ENCODE measurements at places on chromosomes 4 and X.

DNA sequence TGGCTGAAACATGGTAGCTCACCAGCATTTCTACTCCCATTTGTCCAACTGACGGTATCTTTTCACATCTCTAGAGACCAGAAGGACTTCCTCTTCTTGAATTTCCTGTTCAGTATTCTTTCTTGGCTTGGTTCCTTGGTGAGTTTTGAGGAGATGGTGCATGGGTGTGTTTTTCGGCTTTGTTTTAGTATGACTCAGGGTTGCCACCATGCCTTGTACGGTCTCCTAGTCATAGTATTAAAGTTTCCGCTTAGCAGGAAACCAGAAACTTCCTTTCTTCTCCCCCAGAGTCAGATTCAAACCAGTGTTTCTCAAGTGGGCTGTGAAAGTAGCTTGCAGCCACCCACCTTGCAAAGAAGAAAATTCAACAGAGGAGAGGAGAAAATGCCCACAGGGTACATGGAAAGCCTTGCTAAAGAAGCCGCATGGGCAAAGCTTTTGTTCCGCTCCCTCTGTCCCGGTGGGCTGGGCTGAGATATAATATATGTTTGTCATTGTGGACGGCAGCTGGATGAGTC is 5.7 kb downstream of the CD99 start:
- DNase-seq: no peak

DNA sequence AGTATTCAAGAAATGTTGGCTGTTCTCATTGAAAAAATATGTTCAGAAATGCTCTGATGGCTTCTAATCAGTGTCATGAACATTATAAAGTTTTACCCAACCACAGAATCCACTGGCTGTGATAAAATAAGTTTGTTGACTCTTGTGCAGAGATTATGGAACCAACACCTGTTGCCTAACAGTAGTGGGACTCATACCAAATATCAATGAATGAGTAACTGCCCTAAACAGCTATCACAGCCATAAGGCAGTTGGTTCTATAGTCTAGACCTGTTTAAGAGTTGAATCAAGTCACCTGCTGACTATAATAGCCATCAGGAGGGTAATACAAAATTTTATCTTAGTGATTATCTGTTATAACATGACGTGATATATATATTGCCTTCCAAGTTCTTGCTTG is 168.3 kb downstream of the ATOH1 start:
- DNase-seq: no peak

- no peak for DNase-seq
Observed at GRCh38 chr4:81436096-81436495, 35.6 kb downstream of the RASGEF1B start.

- DNase-seq: no peak
Observed at GRCh38 chr4:76803522-76803921, 94.4 kb downstream of the SOWAHB start.

GRCh38 chr4:107999932-108000539 is 10.3 kb downstream of the HADH start:
- no peak for DNase-seq

DNA sequence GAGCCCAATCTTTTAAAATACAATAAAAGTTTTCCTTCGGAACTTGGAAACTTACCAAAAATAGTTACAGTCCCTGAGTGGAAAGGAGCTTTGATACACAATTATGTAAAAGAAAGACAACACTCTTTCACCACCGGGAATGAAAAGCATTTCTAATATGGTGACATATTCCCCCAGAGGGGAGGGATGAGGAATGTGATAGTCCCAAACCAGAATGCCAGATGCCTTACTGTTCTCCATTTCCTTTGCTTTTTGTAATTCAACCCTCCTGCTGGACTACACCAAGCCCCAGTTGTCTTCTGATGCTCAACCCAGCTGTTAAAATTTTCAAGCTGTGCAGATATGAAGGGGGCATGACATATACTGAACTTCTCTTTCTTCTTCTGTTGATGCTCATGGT is 4.1 kb downstream of the PRIMPOL start:
- no peak for DNase-seq

GRCh38 chrX:4642114-4642513 is 928.7 kb upstream of the PRKX start:
- DNase-seq: no peak

DNA sequence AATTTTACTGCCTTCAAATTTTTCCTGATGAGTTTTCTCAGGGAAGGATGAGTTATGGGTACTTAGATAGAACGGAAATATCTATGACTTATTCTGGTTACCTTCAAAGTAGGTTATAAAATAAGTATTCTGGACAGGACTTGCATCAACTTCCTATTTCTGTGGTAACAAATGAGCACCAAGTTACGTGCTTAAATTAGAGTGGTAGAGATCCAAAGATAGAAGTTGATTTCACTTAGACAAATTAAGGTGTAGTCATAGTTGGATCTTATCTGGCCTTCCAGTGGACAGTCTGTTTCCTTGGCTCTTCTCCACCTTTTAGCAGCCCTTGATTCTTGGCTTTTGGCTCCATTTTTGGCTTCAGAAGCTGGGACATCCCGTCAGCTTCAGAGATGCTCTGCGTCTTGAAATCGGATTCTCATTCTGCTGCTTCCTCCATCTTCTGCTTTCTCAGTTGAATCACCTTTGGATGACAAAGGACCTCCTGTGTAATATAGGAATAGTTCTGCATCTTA is 109.9 kb downstream of the ZNF518B start:
- DNase-seq: no peak

- DNase-seq: no peak
Observed at GRCh38 chr4:3662516-3662915, 103.7 kb upstream of the ADRA2C start.

DNA sequence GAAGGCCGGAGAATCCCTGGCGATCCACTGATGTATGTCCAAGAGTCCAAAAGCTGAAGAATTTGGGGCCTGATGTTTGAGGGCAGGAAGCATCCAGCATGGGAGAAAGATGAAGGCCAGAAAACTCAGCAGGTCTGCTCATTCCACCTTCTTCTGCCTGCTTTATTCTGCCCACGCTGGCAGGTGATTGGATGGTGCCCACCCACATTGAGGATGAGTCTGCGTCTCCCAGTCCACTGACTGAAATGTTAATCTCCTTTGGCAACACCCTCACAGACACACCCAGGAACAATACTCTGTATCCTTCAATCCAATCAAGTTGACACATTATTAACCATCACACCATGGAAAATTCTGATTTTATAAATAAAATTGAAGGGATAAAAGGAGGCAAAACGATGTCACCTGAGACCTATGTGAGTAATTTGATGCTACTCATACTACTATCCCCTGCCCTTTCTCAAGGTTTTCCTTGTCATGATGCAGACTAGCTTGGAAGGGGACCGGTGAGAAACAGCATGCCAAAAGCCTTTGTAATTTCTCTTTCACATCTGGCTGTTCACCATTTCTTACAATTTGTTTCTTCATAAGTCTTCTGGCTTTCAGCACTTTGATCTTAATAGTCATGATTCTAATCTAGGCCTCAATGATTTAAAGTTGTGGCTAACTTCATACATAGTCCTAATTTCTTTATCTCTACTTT is 9.7 kb upstream of the PYURF start:
- no peak for DNase-seq

DNA sequence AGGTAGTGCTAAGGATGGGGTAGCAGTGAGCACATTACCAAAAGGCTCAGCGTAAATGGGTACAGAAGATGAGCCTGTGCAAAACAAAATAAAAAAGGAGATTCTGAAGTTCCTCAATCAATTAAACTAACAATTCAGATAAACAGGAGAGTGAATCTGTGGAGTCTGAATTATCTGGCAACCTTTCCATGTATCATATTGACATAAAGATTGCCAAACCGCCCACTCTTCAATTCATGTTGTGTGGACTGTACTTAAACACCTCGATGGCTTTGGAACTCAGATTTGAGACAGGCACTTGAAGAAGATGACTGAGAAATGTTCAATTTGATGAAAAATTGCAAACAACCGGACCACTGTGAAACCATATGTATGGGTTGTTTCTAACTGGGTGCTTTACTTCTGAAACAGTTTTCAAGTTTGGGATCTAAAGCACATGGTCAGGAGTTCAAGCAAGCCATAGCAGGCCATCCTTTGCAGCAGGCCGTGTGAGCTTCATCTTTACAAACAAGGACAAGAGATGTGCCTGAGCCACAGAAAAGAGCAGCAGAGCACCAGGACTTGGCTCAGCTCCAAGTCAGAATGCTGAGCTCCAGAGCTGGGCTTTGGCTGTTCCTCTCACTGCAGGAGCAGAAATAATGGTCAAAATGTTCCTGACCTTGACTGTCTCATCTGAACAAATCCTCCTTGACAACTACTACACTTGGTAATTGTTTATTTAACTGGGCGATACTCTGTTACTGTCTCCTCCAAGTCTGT is 108.1 kb downstream of the MGST2 start:
- no peak for DNase-seq

DNA sequence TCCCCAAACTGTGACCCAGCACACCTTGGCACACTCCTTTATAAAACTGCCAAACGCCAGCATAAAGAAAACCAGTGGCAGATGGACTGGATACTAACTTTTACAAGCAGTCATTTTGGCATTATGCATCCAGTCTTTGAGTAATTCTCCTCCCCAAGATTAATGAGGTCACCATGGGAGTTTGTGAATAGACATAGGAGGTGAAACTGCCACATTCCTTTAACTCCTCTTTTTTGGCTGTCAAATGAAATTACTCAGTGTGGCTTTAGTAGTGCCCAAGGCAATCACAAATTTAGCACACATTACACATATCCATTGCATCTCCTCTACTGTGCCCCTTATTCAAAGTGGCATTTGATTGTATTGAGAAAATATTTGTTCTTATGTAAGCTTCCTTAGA is 315.3 kb upstream of the FGF13 start:
- no peak for DNase-seq

GRCh38 chr4:85676850-85677590 is 202.1 kb downstream of the ARHGAP24 start:
- DNase-seq: no peak

DNA sequence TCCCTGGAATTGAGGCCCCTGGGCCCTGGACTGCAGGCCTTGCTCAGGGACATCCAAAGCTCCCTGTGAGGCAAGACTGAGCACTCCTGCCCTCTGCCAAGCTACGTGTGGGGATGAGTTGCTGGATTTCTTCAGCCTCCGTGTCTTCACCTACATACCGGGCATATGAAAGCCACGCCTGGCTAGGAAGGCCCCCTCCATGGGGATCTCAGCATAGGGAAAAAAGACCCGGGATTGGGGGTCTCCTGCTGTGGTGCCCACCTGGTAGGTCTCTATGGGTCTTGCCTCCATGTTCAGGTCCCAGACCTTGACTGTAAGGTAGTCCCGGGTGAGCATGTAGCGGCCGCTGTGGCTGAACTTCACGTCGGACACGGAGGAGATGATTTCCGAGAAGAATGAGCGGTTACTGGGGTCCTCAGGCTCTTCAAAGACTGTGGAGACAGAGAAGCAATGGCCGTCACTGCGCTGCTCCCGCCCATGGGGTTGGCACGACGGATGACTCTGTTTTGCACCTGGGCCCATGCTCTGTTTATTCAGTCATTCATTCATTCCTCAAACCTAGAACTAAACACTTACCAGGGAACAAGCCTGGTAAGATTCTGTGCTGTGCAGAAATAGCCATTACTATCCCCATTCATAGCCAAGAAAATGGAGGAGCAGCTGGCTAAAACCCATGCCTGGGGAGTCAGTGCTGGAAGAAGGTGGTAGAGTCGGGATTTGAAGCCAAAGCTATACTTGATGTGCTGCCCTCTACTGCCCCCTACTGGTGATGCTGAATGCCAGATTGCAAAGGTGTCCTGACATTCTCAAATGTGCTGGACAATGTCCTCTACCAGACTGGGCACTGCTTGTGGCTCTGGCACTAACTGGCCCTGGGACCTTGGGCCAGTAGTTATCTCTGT is 63.9 kb downstream of the WFS1 start:
- no peak for DNase-seq

GRCh38 chr4:87500092-87500462 is 29.1 kb downstream of the SPARCL1 start:
- no peak for DNase-seq

DNA sequence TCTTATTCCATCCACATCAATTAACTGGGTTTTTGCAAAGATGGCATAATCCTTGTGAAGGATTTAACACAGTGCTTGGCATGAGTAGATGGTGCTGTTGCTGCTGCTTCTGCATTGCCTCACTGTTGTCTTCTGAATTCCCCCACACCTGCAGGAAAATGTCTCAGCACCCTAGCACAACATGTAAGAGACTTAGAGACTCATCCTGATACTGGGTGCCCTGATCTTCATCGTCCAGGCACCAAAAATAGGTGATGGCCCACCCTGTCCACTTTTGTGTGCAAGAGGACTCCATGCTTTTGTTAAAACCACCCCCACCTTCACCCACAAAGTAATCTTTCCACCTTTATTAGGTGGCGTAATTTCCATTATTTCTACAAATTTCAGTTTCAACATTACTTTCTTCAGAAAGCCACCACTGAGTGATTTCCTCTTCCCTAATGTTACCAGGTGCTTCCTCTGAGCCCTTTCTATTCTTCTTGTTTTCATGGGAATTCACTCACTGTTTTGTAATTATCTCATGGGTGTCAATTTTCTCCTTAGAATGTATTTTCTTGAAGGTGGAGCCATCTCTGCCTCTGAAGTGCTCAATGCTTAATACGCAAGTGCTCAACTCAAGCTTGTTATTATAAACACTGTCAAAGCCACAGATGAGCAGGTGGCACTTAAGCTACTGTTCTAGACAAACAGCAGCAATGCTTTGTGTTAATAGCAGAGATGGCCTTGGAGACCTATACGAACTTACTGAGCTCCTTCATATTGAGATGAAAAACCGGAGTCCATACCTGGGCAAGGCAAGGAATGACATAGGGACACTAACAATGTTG is 89.5 kb downstream of the HS3ST1 start:
- no peak for DNase-seq

DNA sequence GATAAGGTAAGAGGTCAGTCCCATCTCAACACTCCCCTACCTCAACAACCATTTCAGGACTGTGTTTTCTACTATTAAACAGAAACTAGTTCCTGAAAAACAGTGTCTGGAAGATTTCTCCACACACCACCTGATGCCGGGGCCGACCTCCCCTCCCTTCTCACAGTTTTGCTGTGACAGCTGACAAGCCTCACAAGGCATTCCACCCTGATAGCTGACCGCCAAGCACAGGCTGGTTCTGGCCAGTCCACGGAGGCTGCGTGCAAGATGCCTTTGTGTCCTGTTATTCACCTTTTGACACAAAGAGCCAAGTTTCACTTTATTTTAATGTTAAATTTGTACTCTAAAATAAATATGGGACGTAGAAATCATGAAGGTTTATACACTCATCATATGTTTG is 758.6 kb downstream of the PDHA2 start:
- DNase-seq: peak; percentile 22

DNA sequence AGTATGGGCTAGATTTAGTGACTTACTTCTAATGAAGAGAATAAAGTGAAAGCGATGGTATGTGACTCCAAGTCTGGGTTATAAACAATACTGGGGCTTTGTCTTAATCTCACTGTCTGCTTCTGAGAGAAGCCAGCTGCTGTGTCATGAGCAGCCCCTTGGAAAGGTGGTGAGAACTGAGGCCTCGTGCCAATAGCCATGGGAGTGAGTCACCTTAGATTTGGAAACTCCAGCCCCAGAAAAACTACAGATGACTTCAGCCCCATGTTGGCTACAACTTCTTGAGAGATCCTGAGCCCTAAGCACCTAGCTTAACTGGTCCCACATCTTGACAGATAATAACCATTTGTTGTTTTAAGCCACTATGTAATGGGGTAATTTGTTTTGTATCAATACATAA is 77.6 kb downstream of the CWH43 start:
- no peak for DNase-seq

GRCh38 chr4:166078955-166079354 is 205.9 kb downstream of the TLL1 start:
- DNase-seq: no peak
